Stimulated activated naive CD4-positive, alpha-beta T cell (primary cell): ENCODE measurements at places on chromosomes 12 and 14.

DNA sequence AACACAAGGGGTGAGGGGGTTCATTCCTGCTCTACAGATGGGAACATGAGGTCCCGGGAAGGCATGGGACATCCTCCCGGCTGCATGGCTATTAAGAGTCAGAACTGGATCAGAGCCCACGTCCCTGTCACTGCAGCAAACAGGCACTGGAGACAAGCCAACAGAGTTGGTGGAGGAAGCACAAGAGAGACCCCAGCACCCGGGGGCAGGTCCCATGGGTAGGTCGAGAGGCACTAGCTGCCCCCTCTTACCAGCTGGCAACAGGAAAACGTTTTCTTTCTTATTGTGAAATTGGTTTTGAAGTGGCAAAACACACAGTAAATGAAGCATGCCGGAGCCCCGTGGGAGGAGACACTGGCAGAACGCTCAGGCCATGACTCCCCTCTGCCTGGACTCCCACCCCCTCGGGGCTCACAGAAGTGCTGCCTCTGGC, 43.6 kb downstream of the SYNE3 start:
- DNase-seq: no peak

DNA sequence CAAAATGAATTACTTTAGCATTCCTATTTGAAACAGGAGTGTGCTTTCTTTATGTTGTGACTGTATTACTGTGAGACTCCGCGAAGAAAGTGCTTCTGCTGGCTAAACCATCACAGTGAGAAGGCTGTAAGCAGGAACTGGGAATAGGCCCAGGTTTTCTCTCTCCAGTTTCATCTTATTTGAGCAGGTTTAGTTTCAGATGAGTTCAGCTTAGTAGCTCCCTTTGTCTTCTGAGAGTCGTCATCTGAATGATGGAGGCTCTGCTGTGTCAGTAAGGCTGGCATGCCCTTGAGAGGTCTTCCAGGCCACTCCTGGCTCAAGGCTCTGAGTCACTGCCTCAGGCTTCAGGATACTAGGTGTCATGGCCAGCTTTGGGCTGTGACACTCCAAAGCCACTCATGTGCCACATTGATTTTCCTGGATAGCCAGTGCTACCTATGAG, 205.6 kb upstream of the RGS6 start:
- no peak for DNase-seq

GRCh38 chr14:70879448-70879847, 27.8 kb upstream of the PCNX1 start:
- no peak for DNase-seq

- DNase-seq: no peak
Measured at GRCh38 chr14:67373347-67373746, 13.2 kb downstream of the EIF2S1 start.

DNA sequence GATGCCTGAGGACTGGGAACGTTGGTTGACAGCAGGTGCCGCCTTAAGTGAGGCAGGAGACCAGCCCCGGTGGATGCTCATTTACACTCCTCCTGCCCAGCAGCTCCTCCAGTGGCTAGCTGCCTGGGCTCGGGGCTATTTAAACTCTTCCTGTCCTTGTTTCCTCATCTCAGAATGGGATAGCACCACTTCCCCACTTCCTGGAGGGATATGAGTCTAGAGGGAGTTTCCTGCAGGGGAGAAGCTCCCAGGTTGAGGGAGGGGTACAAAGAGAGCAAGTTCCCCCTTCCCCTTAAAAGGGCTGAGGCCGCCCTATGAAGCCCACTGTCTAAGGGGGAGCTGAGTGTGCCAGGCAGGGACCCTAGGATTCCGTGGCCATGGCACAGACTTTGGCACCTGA, 311.2 kb downstream of the AACS start:
- no peak for DNase-seq

DNA sequence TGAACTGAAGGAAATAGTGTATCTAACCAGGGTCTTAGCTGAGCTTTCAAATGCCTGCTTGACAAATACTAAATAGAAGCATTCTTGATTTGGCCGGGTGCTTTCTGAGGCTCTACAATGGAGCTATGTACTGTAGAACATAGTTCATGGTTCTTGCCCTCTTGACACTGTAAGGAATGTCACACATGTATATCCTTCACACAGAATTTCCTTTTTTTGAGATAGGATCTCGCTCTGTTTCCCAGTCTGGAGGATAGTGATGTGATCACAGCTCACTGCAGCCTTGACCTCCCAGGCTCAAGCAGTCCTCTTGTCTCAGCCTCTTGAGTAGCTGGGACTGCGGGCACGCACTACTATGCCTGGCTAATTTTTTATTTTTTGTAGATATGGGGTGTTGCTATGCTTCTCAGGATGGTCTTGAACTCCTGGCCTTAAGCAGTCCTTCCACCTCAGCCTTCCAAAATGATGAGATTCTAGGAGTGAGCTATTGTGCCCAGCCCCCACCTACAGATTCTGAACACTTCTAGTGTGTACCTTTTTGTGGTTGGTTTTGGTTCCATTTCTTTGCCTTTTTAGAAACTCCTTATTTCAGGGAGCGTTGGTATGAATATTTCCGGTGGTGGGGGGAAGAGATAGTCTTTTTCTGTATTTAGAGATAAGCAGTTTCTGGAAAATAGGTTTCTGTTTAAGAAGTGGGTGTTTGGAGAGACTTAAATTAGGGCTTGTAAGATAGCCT, 4.2 kb downstream of the MLXIP start:
- no peak for DNase-seq

DNA sequence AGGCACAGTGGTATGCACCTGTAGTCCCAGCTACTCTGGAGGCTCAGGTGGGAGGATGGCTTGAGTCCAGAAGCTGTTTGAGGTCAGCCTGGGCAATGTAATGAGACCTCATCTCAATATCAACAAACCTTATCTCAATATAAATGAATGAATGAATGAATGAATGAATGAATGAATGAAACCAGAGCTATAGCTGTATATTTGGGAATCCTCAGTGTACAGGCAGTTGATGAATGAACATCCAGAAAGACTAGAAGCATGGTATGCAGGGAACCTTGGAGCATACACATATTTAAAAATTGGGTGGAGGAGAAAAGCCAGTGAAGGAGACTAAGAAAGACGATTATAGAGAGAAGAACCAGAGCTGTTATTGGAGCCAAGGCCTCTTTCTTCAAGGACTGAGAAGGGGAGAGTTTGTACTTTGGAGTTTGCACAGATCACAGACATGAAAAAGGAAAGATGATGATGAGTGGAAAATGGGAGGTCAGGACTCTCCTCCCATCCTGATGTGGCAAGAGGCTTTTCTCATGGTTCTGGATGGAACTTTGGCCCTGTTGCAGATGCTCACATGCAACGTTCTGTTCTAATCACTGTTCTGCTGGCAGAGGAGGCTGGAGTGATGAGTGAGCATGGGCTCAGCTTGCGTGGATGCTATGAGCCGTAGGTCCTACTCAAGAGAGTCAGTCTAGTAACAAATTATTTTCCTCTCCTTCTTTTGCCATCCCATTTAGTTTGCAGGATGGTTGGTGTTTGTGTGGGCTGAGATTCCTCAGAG, 114.4 kb downstream of the PRKCH start:
- no peak for DNase-seq

GRCh38 chr12:3091382-3092241, 14.4 kb downstream of the TSPAN9 start:
- DNase-seq: no peak

DNA sequence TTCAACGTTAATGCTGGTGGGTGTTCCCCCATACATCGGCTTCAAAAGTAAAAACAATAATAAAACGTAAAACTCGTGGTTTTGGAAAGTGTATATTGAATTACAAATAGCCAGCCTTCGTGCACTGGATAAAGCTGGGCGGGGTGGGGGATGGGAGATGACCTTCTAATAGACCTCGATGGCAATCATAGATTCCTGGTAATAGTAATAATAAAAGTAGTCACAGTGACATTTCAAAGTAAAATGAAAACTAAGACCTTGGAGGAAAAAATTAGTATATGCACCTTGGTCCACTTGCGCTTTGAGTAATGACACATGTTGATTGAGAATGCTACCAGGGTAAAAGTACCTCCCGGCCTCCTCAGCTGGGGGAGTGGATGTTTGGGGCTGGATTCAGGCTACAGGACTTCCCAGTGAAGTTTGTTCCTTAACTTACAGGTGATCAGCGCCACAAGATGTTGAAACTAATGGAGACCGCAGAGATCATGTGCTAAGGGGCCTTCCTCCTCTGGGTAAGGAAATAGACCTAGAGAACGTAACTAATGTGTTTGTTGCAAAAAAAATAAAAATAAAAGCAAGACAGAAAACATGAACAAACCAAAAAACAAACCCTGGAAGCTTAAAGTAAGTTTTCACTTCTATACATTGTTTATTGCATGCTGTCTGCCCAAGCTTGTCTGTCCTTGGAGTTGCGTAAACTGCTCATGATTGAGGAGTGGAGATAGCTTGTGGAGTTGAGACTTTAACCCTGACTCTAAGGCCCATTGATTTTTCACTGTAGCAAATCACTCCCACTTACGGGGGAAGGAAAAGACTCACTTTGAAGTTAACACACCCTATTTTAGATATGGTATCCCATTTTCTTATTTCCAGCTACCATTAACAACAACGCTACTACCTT, 907 bp upstream of the LRIG3 start:
- DNase-seq: no peak

DNA sequence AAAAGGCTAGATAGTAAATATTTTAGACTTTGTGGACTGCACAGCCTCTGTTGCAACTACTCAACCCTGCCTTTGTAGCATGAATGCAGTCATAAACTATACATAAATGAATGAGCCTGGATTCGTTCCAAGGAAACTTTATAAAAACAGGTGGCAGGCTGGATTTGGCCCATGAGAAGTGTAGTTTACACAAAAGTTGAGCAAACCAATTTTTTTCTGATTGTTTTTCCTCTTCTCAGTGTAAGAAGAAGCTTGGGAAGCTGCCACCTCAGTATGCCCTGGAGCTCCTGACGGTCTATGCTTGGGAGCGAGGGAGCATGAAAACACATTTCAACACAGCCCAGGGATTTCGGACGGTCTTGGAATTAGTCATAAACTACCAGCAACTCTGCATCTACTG, 9.5 kb downstream of the OAS1 start:
- no peak for DNase-seq

GRCh38 chr14:77667331-77667730, 40.5 kb downstream of the ALKBH1 start:
- no peak for DNase-seq

- peak; percentile 63 for DNase-seq
Measured at GRCh38 chr12:107369679-107370078, 276.3 kb upstream of the CRY1 start.

GRCh38 chr12:73277971-73278370, 1005.8 kb downstream of the TRHDE start:
- DNase-seq: no peak
